ENCODE measurements at places on chromosomes 6 and 20.

DNA sequence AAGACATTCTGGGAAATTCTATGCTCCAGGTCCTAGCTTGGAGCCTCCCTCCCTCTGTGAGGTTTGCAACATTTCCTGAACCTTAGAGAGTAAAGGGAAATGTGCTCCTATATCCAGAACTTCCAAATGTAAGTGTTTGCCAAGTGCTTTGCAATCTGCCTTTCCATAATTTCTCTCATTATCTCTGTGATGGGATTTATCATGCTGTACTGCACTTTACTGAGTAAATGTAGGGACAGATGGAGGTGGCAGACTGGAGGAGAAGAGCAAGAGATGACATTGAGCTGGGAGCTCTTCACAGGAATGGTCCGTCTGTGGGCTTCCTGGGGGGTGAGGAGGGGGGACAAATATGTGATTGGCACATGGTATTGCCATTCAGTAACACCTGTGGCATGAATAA, 184.3 kb downstream of the SOX4 start:
- no peak for DNase-seq

GRCh38 chr6:25883991-25884390, 9.9 kb upstream of the SLC17A3 start:
- DNase-seq, result peak; percentile 84

- DNase-seq, result no peak
Observed at GRCh38 chr6:105606831-105607463, 204.1 kb upstream of the PREP start.

- DNase-seq, result no peak
Observed at GRCh38 chr6:125987026-125987617, 782 bp downstream of the TRMT11 start.

DNA sequence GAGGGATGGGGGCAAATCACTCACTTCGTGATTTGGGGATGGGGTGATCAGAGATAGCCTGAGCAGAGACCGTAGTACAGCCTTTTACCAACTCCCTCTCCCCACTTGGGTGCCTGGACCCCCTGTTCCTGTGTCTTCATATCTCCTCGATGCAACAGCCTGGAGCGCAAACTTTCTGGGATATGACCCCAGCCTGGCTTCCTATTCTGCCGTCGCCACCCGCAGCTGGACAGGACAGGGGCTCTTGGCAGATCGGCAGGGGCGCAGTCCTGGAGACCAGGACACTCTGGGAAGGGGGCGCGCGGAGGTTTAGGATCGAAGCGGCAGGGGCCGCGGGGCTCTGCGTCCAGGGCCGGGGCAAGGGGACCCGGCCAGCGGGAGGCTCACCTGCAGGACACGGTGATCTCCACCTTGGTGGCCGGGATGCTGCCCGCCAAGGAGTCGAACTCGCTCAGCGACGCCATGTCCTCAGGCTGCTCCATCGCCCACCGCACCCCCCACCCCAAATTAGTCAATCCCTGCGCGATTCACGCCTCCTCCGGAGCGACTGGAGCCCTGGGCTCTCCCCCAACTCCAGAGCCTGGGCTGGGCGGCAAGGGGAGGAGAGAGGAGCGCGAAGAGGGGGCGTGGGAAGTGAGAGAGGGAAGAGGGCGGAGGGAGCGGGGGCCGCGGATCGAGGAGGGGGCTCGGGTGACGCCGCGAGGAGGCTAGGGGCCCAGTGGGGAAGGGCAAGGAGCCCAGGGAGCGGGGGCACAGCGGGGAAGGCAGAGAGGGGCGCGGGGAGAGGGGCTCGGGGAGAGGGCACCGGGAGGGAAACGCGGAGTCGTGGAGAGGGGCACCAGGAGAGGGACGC, at the start of gene CPNE5:
TSS of gene CPNE5 (minus strand) at position 549 of the 853 bp plus-strand sequence. CDS start at position 482, 67 bp downstream.
- DNase-seq, result no peak

DNA sequence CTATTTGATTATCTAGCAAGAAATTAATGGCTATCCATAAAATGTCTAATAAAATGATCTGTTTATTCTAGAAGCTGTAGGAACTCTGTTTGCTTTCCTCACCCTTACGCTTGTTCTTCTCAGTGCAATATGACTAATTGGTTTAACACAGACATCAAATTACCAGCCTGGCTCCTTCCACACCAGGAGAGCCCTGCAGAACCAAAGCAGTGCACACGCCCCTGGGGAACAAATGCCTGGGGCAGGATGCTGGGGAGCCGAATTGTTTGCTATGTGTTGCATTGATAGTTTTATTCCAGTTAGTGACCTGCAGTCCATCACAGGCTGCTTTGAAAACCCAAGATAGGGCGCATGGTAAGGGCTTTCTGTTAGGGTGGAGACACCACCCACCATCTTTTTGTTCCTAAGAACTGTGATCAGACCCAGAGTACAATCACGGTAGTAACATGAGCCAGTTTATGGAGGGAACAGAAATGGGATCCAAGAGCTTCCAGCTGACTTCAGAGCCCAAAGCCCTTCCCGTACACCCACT, 126.4 kb upstream of the CD93 start:
- no peak for DNase-seq

- no peak for DNase-seq
Observed at GRCh38 chr6:31144970-31145340, 6.1 kb upstream of the PSORS1C2 start.

GRCh38 chr6:134880487-134881190, 69.3 kb downstream of the ALDH8A1 start:
- no peak for DNase-seq

GRCh38 chr20:43658069-43658722, 8.7 kb upstream of the MYBL2 start:
- DNase-seq, result peak; percentile 39

DNA sequence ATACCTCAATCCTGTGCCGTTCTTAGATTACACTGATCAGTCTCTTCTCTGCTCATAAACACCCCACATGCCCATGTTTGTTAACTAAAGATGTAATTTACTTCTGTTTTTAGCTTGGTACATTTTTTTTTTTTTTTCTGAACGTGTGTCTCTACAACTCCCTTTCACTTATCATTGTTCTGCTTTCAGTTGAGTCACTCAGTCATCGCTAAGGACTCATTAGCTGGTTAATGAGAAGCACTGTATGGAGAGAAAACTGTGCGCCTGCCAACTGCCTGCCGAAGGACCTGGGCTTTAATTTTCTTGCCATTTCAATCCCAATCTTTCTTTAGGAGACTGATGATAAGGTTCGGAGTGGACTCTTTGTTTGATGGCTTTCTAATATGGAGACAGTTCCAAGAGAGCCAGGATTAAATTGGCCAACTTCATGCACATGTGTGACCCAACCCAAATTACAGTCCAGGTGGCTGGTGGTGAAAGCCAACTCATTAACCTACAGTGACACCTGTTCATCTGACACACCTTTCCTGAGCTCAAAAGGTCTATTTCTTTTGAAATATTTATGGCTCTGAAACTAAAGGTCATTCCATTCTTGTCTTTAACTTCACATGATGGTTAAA, 334.1 kb downstream of the BCKDHB start:
- no peak for DNase-seq

GRCh38 chr6:24428615-24429014, 25.9 kb downstream of the MRS2 start:
- DNase-seq, result no peak

GRCh38 chr6:147057188-147057587, 147.0 kb upstream of the STXBP5 start:
- no peak for DNase-seq

- DNase-seq, result peak; percentile 70
Observed at GRCh38 chr6:109793792-109794191, 102.7 kb downstream of the FIG4 start.

DNA sequence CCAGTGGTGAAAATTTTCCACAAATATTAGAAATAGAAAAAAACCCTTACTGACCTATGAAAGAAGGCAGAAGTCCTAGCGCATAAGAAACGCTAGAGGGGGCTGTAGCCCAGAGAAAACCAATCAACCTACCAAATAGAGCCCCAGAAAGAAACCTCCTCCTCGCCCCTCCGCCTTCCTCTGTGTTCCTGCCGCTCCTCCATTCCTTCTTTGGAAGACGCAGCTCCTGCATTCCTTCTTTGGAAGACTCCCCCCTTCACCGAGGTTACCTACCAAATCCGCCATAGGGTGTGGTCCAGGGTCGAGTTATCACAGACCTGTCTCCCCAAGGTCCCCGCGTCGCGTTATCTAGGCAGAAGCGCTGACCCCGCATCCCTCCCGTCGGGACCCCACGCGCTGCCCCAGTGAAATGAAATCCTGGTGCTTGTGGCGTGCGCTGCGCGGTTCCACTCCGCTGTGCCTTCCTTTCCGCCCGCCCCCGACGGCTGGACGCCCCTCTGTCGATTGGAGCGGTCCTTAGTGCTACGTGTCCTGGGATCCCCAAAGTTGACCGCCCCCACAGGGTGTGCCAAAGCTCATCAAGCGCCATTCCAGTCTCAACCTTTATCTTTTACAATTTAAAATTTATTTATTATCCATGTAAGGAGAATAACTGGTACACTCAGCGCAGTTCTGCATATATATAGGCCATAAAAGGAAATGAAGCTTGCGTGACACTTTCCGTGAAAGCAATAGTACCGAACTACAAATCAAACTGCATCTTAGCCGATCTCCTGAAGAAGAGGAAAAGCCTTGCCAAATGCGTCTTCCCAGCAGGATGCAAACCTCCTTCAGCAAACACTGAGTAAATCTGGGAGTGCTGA, 13.0 kb downstream of the RPP21 start:
- DNase-seq, result peak; percentile 37

GRCh38 chr6:112320561-112321318, 26.4 kb upstream of the RFPL4B start:
- DNase-seq, result no peak

DNA sequence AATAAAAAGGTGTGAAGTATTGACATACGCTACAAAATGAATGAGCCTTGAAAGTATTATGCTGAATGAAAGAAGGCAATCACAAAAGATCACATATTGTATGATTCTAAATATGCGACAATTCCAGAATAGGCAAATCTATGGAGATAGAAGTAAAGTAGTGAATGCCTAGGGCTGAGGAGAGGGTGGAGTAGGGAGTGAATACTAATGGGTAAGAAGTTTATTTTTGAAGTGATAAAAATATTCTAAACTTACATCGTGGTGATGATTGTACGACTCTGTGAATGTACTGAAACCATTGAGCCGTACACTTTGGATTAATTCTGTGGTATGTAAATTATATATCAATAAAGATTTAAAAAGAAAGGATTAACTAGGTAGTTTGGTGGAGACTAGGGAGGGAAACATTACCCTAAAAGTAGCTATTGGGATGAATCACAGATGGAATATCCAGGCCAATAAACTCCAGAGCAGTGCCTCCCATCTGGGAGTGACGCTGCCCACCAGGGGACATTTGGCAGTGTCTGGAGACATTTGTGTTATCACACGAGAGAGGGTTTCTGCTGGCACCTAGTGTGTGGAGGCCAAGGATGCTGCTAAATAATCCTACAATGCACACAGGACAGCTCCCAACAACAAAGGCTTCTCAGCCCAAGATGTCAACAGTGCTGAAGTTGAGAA, 214.2 kb upstream of the PCSK2 start:
- no peak for DNase-seq

- DNase-seq, result no peak
Observed at GRCh38 chr20:4559106-4559505, 162.6 kb upstream of the PRND start.

GRCh38 chr6:163420289-163420614, 5.7 kb downstream of the QKI start:
- no peak for DNase-seq

DNA sequence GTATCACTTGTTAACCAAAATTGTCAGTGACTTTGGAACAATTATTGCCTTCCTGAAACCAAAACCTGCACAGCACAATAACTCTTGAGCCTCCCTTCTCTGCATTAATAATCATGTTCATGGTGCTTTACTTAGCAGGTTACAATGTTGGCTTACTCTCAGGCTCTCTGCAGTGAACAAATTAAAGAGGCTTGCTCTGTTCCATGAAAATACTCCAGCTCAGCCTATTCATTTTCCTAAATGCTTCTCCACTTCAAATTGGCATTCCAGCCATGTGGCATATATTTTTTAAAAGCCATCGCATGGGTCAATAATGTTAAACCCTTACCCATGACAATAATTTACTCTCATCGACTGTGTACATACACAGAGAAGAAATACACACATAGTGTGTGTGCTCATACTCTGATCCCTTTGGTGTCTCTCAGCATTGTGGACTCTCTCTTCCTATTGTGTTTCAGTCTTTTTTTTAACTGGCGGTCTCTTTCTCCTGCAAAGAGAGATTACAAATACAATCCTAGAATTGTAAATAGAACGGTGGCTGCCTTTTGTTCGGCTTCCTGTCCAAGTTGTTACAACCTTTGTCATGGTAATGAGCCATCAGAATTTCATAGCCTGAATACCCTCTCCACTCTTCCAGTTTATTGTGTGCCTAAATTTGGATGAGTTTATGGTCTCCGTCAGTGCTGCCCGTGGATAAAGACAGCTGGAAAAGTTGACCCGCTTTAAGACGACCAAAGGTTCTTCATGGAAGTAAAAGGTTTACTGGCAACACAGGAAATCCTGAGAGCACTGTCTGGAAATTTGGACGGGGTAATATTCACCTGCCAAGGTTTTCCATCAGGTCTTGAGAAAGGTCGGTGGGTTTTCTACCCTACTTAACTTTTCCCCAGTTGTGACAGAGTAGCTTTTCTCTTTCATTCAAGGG, 263.6 kb downstream of the CD83 start:
- DNase-seq, result no peak

- no peak for DNase-seq
Observed at GRCh38 chr20:22582964-22583772, 1.2 kb downstream of the FOXA2 start.

DNA sequence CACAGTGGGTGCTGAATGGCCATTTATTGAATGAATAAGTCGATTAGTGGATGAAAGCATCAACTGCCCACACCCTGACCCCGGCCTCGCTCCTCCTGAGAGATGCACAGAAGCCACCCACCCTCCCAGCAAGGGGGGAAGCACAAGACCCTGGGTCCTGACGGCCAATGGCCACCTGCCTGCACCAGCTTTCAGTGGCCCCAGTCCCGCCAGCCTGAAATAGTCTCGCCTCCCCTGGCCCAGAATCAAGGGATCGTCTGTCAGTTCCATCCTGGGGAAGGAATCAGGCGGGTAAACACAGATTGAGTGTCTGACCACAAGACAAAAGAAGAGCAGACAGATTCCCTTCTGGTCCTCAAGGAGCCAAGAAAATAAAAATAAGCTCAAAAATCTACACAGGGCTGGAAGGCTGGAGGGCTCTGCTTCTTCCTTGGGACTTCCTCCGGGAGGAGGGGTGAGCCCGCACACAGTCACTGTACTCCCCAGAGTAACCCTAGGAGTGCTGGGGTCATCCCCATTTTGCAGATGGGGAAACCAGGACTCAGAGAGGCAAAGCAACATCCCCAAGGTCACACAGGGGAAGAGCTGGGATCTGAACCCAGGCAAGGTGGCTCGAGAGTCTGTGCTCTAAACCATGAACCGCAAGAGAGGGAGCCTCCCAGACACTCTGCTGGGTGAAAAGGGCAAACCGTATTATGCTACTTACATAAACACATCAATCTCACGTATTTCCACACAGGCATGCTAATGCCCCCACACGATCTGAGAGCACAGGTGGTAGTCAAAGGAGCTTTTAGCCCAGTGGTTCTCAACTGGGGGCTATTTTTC, 7.8 kb downstream of the PREX1 start:
- no peak for DNase-seq

DNA sequence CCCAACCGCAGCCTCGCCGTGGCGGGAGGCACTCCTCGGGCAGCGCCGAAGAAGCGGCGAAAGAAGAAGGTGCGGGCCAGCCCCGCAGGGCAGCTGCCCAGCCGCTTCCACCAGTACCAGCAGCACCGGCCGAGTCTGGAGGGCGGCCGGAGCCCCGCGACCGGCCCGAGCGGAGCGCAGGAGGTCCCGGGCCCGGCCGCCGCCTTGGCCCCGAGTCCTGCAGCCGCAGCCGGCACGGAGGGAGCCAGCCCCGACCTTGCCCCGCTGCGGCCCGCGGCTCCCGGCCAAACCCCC, 525 bp downstream of the PNRC1 start:
- DNase-seq, result no peak

- no peak for DNase-seq
Observed at GRCh38 chr6:18654821-18655220, 267.7 kb downstream of the RNF144B start.

All from MG63 (cell line).